ENCODE measurements at places on chromosomes 7 and 10. TPM values are rescaled to one million over a fixed set of nuclear protein-coding genes. Genes with fewer than 3 reads are reported as not detected.

Gene FAM25C
- total RNA-seq: 13.7 TPM

Gene PRSS2
- total RNA-seq: not detected

Gene NYAP1
- total RNA-seq: 0.64 TPM

Gene SP4
- total RNA-seq: 14.4 TPM

Gene SPDYE16
- total RNA-seq: not detected

Data from nasal cavity respiratory epithelium epithelial cell of viscerocranial mucosa (primary cell).